ENCODE measurements at places on chromosomes 12 and 14.

DNA sequence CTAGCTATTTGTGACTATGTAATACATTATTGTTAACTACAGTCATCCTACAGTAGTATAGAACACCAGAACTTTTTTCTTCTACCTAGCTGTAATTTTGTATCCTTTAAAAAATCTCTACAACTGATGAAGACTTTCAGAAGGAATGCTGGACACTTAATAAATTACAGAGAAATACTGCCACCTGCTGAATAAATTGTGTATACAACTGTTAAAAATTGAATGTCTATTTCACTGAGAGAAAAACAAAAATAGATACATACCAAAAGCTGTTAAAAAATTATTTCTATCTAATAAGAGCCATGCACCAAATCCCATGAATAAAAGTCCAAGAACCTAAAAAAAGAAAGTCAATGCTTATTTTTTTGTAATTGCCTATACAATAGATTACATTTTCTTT lies 6.6 kb downstream of the TSPAN19 start:
- no peak for ATAC-seq

DNA sequence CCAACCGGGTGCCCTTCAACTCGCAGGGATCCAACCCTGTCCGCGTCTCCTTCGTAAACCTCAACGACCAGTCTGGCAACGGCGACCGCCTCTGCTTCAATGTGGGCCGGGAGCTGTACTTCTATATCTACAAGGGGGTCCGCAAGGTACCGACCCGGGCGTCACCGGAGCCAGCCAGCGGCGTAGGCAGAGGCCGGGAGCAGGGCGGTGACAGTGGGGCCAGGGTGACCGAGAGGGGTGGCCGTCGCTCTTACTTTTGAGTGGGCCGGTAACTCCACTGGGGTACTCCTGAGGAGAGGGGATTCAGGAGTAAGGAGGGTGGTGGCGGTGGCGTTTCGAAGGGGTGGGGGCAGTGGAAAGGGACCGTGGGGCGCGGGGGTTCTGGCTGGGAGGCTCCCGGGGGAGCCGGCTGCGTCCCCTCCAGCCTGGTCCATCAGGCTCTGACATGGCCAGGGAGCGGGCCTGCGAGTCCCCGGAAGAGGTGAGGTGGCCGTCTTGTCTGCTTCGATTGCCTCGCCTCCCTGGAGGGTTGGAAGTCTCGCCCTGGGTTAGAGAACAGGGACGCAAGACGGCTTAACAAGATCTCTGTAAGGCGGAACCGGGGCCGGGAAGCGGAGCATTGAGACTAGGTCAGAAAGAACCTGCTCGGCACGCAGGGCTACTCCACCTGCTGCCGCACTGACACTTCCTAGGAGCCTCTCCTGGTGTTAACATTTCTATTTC lies 491 bp downstream of the WDR20 start:
- ATAC-seq: peak; percentile 40

GRCh38 chr14:59245809-59246295 lies 57.4 kb downstream of the DAAM1 start:
- ATAC-seq: no peak

- no peak for ATAC-seq
Measured at GRCh38 chr12:111557271-111558106, 41.6 kb downstream of the ATXN2 start.

- ATAC-seq: no peak
Measured at GRCh38 chr12:132333766-132334165, 4.4 kb upstream of the GALNT9 start.

DNA sequence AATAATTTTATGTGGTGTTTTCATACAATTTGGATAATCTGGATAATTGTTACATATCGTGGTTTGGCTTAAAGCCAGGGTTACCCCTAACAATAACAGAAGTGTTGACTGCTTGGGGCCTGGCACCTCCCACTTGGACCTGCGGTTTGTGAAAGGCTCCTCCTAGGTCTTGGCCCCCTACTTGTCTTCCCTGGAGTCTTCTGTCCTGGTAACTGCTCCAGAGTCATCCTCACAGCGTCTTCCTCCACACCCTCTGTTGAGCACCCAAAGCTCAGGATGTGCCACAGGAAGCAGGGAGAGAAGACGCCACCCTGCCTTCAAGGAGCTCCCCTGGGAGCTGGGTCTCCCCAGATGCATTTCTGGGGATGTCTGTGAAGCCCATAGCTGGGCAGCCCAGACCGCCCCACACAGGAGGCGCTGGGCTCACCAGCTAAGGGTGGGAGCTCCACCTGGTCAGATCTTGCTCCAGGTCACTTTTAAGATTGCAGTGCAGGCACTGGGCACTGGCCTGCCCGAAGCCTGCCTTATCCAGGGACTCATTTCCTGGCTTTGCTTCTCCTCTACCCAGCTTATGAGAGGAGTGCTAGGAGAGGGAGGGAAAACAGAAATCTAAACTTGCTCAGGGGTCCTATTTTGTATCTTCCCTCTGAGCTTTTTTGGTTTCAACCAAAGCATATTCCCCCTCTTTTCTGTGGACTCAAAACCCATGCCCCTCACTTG lies 98.2 kb downstream of the ZFP36L1 start:
- no peak for ATAC-seq

- ATAC-seq: no peak
Measured at GRCh38 chr12:51349026-51349425, 2.5 kb upstream of the CELA1 start.

- no peak for ATAC-seq
Measured at GRCh38 chr12:31476437-31476836, 114.5 kb downstream of the DENND5B start.

GRCh38 chr14:26531894-26532293 lies 65.9 kb downstream of the NOVA1 start:
- ATAC-seq: no peak

DNA sequence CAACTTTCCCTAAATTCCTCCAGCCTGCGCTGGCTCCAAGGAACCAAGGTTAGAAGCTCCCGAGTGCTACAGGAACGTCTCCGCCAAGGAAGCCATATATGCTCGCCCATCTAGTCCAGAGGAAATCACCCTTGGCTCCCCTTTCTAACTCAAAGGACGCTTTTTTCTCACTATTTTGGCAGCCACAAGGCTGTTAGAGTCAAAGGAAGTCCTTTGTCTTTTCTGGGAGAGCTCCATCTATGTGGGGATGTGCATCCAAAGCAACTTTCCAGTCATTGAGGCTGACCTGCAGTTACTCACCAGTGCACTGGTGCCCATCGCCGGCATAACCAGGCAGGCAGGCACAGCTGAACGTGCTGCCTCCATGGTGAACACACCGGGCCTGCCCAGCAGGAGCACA lies 37.6 kb downstream of the RTRAF start:
- ATAC-seq: no peak

GRCh38 chr12:113837528-113838296 lies 128.4 kb downstream of the RBM19 start:
- no peak for ATAC-seq

GRCh38 chr14:21057803-21058675 lies at the start of gene RNASE8:
Gene RNASE8, plus strand, starts transcription at chr14:21057822. Its CDS starts 71 bp downstream, at chr14:21057893.
- ATAC-seq: peak; percentile 42

GRCh38 chr12:80894179-80894578 lies 43.6 kb downstream of the LIN7A start:
- ATAC-seq: no peak

- ATAC-seq: peak; percentile 24
Measured at GRCh38 chr12:26748741-26749431, 84.1 kb downstream of the ITPR2 start.

DNA sequence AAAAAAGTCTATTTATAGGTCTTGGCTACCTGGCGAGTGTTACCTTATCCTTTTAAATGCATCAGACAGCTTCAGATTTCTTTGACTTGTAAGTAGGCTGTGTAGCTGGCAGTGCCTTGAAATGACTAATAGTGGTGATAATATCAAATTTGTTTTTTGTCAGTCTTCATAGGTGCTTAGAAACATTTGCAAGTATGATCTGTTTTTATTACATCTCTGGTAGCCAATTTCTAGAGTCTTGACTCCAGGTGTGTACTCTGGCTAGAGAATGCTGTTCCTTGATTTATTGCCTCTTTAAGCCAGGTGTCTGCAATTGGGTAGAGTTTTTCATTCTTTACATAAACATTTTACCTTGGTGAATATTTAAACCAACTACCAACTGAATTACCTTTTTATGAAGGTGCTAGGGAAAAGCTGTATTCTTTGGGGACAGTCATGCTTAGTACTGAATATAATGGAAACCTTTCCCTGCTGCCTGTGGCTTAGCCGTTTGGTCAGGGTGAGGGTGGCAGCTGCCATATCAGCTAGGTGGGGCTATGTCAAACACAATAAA lies 32.6 kb downstream of the MLXIP start:
- no peak for ATAC-seq

DNA sequence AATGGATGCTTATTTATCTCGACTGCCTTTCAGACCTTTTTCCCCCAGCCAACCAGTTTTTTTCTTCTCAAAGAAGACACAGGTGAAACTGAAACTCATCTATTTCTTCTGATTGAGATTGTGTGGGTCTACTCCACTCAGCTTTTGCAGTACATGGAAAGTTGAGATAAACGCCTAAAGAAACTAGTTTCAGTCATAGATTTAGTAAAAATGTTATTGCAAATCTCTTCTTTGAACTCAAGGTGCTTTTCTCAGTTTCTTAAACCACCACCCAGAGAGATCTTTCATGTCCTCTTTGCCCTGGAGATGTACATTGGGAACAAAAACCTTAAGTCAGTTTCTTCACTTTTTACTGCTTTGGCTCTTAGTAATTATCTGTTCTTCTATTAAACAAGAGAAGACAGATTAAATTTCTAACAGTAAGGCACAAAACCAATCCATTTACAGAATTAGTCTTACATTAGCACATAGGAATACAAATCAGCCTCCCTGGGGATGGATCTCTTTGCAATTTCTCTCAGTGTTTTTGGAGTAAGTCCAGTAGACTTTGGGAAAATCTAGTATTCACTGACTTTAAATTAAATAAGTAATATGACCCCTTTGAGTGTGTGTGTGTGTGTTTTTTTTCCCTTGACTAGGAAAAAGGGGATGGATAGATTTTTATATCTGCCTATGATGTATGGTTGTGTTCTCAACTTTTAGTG lies 11.6 kb downstream of the FBXW8 start:
- ATAC-seq: no peak

GRCh38 chr12:46365951-46366379 lies 6.6 kb downstream of the SLC38A2 start:
- ATAC-seq: no peak

Measured in motor neuron (in vitro differentiated cells).